ENCODE measurements at places on chromosomes 1 and 21.

DNA sequence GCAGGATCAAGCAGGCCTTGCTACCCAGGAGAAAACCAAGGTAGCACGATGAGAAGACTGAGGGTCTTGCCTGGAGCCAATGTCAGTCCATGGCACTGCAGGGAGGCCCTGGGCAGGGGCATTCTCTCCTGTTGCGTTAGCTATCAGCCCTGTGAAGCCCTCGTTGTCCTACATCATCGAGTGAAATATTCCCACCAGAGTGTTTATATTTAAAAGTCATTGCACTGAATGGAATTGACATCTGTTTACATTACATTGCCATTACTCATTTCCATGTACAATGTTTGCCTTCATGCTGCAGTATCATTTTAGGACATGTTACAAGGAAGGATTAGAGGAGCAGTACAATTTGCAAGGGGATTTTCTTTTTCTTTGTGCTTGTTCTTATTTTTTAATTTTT lies 243.9 kb downstream of the KAZN start:
- no peak for DNase-seq

- no peak for DNase-seq
Observed at GRCh38 chr1:172894349-172895049, 156.2 kb downstream of the TNFSF18 start.

DNA sequence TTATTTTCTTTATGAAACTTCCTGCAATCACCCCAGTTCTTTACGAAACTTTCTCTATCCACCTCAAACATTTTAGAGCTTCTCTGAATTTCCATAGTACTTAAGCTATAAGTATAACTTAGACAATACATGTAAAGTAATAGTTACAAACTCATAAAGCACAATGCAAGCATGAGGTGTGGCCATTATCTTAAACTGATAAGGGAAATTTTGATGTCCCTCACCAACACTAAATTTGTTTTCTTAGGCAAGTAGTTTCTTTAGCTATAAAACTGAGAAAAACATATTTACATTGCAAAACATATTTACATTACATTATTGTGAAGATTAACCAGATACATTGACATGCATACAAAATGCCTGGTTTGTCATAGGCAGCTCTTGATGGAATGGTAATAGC lies 146.4 kb upstream of the ATP1B1 start:
- no peak for DNase-seq

DNA sequence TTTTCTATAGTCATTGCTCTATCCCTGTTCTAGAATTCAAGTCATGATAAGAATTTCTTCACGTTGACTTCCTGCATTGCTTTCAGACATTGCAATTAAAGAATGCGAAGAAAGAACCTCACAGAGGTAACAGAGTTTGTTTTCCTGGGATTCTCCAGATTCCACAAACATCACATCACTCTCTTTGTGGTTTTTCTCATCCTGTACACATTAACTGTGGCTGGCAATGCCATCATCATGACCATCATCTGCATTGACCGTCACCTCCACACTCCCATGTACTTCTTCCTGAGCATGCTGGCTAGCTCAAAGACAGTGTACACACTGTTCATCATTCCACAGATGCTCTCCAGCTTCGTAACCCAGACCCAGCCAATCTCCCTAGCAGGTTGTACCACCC lies 10.6 kb downstream of the APCS start:
- no peak for DNase-seq

DNA sequence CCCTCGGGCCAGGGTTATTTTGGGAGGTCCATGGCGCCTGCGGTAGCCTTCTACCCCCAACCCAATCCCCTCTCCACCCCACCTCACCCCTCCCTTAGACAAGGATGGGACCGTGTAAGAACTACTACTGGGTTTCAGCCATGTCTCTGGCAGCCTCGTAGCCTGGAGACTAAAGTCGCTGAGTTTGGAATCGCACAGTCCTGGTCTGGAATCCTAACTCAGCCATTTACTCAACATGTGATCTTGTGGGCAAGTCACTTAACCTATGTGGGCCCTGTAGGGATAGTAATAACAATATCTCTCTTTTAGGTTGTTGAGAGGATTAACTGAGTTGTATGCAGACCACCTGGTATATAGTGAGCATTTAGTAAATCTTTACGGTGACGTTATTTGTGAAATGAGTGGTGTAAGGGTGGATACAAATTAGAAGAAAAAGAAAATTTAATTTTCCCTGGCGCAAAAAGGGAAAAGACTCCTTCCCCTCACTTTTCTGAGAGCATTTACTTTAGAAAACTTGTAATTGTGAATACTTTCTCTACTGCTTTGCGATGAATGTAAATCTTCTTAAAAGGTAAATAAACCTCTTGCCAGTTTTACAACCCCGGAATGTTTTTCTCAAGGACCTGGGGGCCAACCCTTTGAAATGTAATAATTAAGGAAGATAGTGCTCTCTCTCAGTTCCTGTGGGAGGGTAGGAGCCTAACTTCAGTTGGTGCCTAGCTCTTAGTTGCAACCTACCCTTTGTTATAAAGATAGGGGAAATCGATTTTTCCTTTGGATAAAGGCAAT lies 615 bp upstream of the MRPS15 start:
- no peak for DNase-seq

DNA sequence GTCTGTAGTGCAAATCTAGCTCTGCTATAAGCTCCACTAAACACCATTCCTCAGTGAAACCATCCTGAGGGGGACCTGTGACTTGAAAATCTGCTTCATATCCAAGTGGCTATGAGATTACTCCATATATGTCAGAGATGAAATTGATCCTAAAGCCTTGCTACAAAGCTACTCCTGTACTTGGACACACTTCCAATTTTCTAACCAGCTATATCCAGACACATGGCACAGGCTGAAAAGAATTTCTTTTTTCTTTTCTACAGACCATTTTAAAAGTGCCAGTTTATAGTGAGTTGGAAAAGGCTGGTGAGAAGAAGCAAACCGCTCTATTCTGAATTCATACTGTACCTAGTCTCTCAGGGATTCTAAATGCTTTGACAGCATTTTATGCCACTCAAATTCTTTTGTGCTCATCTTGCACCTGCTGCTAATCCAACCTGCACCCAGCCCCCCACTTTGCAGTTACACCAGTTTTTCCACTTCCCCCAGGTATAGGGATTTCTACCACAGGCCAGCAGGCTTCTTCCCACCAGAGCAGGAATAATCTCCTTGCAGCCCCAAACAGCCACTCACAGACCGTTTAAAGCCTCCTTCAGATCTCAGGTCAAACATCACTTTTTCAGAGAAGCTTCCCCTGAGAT lies 112.5 kb downstream of the RERE start:
- DNase-seq, result no peak

- no peak for DNase-seq
Observed at GRCh38 chr21:32298148-32298559, 501 bp upstream of the MRAP start.

- no peak for DNase-seq
Observed at GRCh38 chr21:42080788-42081083, 9.6 kb downstream of the UMODL1 start.

GRCh38 chr1:175968486-175969172 lies 225.2 kb upstream of the TNR start:
- DNase-seq, result no peak

DNA sequence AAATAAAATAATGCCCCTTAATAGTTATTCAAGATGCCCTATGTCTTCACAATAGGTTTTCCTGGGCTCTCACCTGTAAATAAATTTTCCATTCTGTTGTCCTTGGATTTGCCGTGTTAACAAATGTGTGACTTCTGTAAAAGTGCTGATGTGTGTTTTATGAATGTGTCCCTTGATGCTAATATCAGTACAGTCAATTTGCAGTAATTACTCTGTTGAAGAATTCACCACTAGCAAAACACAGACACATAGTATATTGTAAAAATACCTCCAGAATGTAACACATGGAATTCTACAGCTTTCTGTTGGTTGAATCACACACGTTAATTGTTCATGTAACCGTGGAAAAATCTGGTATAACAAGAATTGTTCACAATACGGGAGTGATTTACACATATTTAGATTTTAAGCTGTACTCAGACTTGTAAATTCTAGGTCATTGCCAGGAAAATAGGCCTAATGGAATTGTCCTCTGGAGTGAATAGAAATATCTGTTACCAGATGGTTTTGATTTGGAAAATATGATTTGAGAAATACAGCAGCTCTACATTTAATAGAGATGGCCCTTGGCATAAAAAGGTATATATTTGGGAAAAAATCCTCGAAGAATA lies 36.7 kb upstream of the KCNK2 start:
- DNase-seq, result no peak

- DNase-seq, result no peak
Observed at GRCh38 chr1:186655876-186656275, 24.3 kb downstream of the PTGS2 start.

- DNase-seq, result no peak
Observed at GRCh38 chr1:212782422-212783154, 9.0 kb downstream of the NSL1 start.

- no peak for DNase-seq
Observed at GRCh38 chr1:11339346-11340232, 66.6 kb downstream of the UBIAD1 start.

DNA sequence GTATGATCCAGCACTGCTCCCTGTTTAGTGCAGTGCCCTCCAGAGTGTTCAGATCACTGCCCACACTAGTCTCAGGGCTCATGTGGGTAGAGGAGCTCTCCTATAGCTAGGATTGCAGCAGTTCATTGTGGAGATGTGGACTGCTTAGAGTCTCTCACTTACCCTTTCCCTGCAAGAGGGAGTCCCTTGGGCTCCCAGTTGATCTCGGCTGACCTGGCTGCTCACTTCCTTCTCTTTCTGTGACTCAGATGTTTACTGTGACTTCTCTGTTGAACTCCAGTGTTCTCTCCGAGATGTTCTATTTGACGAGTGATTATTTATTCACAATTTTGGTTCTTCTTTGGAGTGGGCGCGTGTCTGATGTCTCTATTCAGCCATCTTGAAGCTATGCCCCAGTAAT lies 141.9 kb downstream of the PTBP2 start:
- no peak for DNase-seq

DNA sequence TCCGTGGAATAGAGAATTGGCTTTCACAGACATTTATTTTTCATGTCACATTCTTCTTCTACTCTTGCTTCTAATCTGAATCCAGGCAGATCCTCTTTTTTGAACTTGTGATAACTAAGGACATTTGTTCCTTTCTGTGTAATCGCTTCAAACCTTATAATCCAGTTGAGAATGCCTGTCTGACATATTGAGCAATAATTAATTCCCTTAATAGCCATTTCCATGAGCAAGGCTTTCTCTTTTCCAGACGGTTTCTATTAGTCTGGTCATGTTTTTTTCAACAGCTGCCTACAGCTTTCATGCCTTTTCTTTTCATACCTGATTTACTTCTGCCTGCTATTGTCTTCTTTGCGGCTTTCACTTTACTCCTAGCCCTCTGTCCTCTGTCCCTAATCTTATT lies 163.4 kb downstream of the CYYR1 start:
- DNase-seq, result no peak

GRCh38 chr21:20662514-20662913 lies 335.7 kb upstream of the NCAM2 start:
- no peak for DNase-seq

GRCh38 chr1:235079443-235080296 lies 49.0 kb downstream of the TOMM20 start:
- DNase-seq, result no peak

- no peak for DNase-seq
Observed at GRCh38 chr1:217275655-217276398, 355.1 kb downstream of the GPATCH2 start.

DNA sequence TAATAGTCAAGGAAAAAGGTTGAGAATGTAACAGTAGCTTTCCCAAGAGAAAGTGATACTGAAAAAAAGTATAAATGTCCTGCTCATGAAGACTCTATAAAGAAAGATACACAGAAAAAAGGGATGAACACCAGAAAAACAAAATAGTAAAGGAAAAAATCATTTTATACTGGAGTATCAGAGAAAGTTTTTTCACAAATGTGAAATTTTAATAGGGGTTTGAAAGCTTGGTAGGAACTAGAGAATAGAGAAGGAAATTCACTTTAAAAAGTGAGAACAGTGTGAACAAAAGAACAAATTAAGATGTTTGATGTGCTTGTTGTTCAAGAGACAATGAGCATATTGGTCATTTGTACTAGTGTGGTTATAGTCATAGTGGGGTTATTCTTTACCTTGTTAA lies 25.6 kb downstream of the UCHL5 start:
- no peak for DNase-seq

GRCh38 chr1:117215733-117216462 lies 5.2 kb upstream of the VTCN1 start:
- no peak for DNase-seq

GRCh38 chr1:193355178-193355577 lies 168.8 kb upstream of the B3GALT2 start:
- no peak for DNase-seq

DNA sequence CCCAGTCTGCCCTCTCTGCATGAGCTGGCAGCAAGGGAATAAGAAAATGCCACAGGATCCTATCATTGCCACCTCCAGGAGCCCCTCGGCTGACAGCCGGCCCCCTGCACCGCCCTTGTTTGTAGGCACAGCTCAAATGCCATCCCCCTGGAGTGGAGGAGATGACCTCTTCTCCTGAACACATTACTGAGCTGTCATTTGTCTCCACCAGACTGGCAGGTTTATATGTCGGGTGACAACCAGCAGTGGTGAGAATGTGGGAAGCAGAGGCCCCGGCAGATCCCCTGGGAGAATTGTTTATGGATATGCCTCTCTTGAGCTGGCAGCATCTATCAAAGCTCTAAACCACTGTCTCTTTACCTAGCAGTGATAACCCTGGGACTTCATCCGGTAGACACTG lies 135.4 kb upstream of the FMN2 start:
- no peak for DNase-seq

GRCh38 chr1:2564815-2565374 lies 8.7 kb downstream of the TNFRSF14 start:
- DNase-seq, result no peak

DNA sequence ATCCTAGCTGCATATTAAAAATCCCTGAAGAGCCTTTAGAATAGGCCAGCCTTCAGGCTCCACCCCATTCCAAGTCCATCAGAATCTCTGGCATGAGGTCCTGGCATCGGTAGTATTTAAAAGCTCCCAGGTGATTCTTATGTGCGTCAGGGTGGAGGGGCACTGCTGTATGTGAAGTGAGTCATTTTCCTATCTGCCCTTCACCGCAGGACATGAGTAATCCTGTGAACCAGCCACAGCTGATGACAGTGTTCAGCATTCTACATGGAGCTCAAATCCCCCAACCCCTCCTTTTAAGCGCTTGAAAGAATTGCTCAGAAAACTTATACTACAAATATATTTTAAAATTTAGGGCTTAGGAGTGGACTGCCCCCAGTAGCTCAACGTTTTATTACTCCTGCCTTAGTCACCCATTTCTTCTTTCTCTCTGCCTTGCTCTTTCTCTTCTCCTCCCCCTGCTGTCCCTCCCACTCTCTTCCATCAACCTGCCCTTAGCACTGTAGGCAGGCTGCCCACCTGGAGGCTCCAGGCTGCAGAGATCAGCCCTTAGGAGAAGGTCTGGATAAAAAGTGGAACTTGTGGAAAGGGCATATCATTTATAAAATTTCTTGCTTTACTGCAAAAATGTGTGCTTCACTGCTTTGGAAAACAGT lies 73.8 kb upstream of the ZNF281 start:
- DNase-seq, result peak; percentile 68

GRCh38 chr1:2255420-2256369 lies 27.6 kb downstream of the SKI start:
- peak; percentile 62 for DNase-seq

- DNase-seq, result peak; percentile 51
Observed at GRCh38 chr21:34022627-34023335, 50.6 kb upstream of the MRPS6 start.

- DNase-seq, result no peak
Observed at GRCh38 chr1:150995460-150995859, 11.2 kb downstream of the MINDY1 start.

- DNase-seq, result no peak
Observed at GRCh38 chr1:185735701-185736064, 1.5 kb downstream of the HMCN1 start.

Data from GM12864 (cell line).